ENCODE measurements at places on chromosomes 11 and 22.
A peak's percentile ranks its signal among the peaks of the same experiment; 100 is the strongest.

- no peak for DNase-seq
Observed at GRCh38 chr11:119885067-119885466, 156.1 kb upstream of the NECTIN1 start.

DNA sequence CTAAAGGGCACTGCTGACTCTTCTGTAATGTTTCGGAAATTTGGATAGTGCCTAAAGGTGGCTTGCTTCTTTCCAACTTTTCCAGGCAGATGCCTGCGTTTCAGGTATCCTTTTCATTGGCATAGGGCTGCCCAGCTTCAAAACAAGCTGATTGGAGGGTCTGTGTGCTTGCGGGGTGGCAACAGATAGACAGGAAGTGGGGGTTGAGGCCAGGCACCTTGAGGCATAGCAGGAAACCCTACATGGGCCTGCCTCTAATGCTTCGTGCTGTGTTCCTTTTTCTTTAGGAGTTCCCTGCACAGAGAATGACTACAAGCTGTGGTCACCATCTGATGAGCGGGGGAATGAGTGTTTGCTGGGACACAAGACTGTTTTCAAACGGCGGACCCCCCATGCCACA is 92.2 kb upstream of the SORL1-AS1 start:
- no peak for DNase-seq

DNA sequence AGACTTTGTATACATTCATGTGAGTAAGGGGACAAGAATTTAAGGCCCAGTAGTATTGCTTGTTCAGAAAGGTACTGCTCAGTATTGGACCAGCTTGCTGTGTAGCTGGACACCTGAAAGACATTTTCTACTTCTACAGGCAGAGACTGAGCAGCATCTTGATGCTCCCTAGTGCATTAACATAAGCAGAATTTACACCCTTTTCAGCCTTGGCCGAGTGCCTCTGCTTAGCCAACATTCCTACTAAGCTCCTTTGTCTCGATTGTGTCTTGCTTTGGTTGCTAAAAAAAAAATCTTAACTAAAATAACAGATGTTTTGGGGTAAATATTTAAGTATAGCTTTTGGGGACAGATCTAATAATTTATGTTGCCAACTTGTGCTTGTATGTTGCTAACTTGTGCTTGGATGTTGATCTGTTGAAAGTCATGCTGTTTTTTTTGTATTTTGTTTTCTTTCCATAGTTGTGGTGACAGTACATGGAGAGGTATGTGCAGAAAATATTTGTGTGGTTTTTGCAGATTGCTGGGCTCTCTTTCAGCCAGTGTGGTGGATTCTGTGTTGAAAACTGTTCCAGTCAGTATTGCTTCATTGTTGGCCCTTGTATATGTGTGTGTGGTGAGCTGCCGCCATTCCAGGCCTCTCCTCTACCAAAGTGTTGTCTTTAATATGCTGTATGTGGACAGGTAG is 3.7 kb downstream of the PTS start:
- DNase-seq = no peak

GRCh38 chr22:49306632-49307480 is 520.8 kb downstream of the BRD1 start:
- DNase-seq = peak; percentile 58

DNA sequence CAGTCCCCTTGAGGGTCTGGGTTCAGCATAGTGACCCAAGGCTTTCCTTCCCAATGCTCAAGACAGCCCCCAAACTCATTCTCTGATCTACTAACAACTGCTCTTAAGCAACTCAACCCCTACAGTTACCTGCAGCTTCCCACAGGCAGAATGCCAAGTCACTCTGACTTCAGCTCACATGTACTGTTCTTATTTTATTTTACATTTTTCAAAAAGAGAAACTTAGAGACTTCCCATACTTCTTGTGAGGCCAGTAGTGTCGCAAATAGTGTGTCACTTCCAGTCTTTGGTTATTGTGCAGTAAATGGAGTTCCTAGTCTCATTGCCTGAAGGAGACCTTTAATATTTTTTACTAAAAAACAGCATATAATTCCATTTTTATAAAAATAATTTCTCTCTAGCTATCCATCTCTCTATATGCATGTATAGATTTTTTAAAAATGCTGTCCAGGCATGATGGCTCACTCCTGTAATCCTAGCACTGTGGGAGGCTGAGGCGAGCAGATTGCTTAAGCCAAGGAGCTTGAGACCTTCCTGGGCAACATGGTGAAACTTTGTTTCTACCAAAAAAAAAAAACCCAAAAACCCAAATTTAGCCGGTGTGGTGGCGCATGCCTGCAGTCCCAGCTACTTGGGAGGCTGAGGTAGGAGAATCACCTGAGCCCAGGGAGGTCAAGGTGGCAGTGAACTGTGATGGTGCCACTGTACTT is 41.8 kb downstream of the ENTHD1 start:
- DNase-seq = no peak

DNA sequence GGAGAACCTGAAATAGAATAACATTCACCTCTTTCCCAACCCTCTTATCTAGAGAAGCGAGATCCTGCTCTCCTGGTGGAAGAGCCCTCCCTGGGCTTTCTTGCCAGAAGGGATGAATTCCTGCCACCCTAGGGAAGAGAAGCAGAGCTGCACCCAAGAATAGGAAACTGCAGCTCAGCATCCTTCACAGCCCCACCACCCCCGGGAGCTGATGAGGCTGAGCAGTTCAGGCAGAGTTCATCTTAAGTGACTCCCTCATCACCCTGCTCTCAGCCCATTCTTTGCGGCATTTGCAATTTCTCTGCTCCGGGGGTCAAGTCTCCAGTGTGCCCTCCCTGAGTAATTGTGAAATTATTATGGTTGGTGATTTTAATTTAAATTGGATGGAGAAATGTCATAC is 514.9 kb downstream of the BUD13 start:
- no peak for DNase-seq

DNA sequence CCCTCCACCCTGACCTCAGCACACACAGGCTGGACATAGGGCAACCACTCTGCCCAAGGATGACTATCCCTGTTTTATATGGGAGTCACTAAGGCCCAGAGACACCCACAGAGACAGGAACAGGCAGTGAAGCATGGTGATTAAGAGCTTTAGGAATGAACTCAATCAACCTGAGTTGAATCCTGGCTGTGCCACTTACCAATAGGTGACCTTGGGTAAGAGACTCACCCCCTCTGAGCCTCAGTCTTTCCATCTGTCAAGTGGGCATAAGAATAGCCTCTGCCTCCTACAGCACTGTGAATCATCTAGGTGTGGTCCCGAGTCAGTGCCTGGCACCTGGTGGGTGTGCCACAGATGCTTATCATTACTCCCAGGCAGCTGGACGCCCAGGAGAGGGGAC is 6.8 kb downstream of the CRYBB1 start:
- no peak for DNase-seq

DNA sequence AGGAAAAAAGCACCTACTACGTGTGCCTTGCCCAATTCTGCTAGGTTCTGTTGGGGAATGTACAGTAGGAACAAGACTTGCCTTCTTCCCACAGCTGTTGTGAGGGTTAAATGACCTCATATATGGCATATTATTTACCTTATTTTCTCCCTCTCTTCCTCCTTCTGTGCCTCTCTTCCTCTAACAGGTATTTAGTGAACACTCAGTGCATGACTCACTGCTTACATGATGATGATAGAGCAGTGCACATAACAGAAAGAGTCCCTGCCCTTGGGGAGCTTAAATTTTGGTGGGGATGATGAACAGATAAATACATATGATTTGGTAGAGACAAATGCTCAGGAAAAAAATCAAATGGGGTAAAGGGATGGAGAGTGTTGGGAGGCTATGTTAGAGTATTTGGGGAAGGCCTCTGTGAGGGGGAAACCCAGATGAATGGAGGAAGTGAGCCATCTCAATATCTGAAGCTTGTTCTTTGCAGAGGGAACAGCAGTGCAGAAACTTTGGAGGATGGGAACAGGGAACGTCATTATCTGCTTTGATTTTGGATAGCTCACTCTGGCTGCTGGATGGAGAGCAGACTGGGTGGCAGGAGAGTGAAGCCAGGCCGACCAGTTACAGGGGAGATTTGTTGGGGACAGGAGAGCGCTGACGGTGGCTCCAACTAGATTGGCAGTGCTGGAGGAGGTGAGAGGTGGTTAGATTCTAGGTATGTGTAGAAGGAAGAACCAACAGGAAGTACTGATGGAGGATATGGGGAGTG is 95.5 kb upstream of the TENM4 start:
- DNase-seq = no peak

GRCh38 chr11:4184163-4184916 is 89.7 kb downstream of the RRM1 start:
- DNase-seq = no peak

DNA sequence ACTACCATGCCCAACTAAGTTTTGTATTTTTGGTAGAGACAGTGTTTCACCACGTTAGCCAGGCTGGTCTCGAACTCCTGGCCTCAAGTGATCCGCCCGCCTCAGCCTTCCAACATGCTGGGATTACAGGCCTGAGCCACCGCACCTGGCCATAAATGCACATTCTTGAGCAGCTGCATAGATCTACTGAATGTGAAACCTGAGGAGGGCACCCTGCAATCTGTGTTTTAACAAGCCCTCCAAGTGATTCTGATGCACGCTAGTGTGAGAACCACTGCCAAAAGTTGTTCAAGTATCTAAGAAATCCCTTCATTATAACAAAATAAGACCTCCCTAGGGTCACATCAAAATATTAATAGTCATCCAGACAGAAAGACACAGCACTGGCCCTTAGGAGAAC is 89.3 kb downstream of the RDX start:
- DNase-seq = no peak

DNA sequence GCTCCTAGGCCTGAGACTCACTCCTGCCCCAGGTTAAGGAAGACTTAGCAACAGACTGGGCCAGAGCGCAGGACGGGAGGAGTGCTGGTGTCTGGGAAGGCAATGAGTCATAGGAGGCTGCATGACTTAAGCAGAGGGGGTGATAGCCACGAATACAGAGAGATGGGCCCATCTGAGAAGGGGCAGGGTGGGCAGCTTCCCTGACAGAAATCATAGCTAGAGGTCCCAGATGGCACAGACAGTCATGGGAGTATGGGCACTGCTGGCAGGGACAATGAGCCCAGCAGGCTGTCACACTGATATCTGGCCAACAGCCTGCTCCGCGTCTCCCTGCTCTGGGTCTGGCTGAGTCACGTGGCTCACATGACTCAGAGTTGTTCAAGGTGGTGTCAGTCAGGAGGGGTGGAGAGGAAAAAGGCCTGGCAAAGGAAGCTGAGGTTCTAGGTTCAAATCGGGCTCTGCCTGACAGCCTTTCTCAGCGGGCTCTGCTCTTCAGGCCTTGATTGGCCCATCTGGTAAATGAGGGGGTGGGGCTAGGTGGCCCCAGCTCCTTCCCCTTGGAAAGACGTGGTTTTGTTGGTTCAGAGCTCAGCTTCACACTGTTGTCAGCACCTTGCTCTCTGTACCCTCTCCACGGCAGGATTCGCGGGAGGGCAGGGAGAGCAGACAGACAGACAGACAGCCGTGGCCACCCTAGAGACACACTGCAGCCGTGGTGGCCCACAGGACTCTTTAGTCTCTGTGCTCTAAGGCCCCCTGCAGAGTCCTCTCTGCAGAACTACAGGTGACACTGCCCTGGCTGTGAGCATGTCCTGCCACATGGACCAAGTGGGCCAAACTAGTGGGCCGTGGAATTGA is 47.8 kb downstream of the DBX1 start:
- DNase-seq = no peak

GRCh38 chr11:41222236-41222635 is 237.2 kb downstream of the LRRC4C start:
- DNase-seq = no peak

GRCh38 chr11:58495906-58496305 is 12.0 kb downstream of the OR5B21 start:
- DNase-seq = no peak

DNA sequence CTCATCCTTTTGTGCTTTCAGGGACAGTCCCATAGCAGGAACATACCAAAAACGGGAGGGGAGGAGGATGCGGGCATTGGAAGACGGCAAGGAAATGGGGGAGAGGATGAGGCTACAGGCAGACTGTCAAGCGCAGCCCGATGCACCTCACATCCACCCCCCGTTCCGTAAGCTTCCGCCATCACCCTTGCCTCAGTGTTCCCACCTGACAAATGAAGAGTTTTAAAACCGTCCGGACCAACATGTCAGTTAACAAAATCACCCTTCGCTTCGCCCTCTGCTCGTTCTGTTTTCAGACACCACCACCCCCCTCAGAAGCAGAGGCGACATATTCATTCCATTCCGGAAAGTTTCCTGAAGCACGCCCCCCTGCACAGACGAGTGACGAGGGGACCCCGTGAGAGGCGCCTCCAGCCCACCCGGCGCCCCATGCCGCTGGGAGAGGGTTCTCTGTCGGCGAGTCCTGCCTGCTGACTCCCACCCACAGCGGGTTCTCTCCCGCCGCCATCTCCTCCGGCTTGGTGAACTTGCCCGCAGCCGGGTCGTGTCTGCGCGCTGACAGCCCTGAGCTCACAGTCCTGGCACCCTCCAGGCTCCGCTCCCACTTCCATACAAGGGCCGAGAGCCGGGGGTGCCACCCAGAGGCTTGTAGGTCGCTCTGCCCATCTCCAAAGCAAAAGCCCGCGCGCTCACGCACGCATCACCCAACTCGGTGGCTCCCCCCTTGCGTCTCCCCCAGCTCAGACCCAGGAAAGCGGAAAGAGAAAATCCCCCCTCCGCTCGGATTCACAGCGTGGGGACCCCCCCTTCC is 1.5 kb downstream of the IGSF9B start:
- DNase-seq = no peak

DNA sequence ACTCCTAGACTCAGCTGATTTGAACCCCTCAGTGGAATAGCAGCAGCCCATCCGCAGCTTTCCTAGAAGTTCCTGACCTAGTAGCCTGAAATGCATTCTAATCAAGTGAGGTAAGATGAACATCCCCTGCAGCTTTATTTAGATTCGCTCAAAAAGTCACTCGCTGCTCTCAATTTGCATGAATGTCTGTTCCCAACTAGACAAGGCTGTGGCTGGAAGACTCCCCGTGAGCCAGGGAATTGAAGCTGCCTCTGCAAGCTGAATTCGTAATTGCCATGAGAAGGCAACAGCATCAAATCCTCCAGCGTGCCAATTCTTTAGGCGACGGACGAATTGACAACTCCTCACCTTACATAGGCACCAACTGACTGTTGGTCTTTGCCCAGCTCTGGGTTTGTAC is 17.1 kb upstream of the SCN3B start:
- DNase-seq = no peak

DNA sequence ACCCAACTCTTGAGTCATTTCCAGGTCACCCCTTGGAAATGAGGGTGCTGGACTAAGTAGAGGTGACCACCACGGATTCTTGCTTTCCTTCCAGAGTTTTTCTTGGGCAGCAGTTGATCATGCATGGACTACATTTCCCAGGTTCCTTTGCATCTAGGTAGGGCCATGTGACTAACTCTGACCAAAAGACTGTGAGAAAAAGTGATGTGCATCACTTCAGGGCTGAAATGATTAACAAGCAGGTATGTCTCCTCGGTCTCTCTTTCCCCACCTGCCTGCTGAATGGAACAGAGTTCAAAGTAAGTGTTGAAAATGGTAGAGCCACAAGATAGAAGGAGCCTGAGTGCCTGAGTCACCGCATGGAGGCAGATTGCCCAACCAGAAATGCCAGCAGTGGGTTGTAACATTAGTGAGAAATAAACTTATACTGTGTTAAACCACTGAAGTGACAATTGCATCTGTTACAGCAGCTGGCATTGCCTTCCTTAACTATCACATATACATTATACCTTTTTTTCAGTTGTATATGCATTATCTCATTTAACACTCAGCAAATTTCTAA is 113.5 kb downstream of the MN1 start:
- DNase-seq = no peak

GRCh38 chr11:72552399-72552910 is 118.1 kb upstream of the CLPB start:
- no peak for DNase-seq
